Naive thymus-derived CD8-positive, alpha-beta T cell (primary cell): ENCODE measurements at places on chromosomes 13 and 19. TPM values are rescaled to one million over a fixed set of nuclear protein-coding genes. Genes with fewer than 3 reads are reported as not detected.
A peak's percentile ranks its signal among the peaks of the same experiment; 100 is the strongest.

DNA sequence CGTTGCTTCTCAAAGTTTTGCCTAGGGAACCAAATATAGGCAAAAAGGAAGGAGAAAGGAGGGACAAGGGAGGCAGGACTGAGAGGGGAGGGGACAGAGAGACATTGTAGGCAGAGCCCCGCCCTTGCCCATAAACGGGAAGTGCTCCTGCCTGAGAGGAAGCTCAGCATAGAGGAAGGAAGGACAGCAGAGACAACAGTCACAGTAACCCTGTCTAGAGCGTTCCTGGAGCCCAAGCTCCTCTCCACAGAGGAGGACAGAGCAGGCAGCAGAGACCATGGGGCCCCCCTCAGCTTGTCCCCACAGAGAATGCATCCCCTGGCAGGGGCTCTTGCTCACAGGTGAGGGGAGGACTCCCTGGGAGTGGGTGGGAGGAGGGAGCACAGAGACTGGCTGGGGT, at the start of gene CEACAM21:
Gene CEACAM21, plus strand, starts transcription at position 169 of the 400 bp plus-strand sequence. Its CDS starts 109 bp downstream, at position 278.
- peak; percentile 40 for DNase-seq

- DNase-seq: no peak
Measured at GRCh38 chr13:96898646-96899254, 95.5 kb downstream of the OXGR1 start.

Gene NXNL1
- polyA plus RNA-seq: not detected

Gene TMEM59L
- 0.27 TPM for polyA plus RNA-seq

Gene NECTIN2
- 0.47 TPM for polyA plus RNA-seq

Gene PLK5
- polyA plus RNA-seq: not detected

Gene LRRC63
- 0.22 TPM for polyA plus RNA-seq

Gene PPM1N
- polyA plus RNA-seq: 8.7 TPM
